ENCODE measurements at places on chromosomes 6 and 20.

DNA sequence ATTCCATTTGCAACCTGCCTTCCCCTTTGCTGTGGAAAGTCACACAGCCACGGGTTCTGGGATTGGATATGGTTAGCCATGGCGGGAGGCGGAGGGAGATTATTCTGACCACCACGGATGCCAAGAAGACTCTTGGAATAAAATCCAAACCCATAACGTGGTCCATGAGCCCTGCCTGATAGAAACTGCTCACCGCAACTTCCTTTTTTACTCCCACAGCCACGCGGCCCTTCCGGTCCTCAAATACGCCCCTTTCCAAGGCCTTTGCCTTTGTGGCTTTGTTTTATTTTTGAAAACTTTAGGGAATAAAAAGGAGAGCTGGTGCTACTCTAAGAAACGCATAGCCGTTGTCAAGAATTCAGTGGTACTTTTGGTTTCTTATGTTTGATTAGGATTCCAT, 602.5 kb upstream of the CDH4 start:
- DNase-seq, result no peak

DNA sequence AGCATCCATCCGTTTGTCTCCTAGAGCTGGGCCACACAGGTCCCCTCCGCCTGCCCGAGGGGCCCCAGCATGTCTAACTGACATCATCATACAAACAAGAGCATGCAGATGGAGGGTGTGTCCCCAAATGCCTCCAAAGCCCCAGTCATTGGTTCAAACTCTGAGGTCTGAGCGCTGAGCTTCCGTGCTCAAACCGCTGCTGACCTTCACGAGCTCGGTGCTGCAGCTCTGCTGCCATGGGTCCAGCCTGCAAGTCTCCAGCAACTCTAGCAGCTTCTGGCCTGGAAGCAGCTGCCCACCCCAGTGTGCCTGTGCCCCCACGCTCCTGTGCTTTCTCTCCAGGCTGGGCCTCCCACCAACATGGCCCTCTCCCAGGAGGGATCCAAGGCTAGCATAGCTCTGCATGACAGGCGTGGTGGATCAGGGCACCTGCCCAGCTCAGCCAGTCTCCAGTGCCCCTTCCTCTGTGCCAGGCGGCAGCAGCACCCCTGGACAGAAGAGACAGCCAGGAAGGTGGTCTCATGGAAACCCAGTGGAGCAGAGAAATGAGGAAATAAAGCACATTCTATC, 131.6 kb upstream of the PMEPA1 start:
- DNase-seq, result no peak

DNA sequence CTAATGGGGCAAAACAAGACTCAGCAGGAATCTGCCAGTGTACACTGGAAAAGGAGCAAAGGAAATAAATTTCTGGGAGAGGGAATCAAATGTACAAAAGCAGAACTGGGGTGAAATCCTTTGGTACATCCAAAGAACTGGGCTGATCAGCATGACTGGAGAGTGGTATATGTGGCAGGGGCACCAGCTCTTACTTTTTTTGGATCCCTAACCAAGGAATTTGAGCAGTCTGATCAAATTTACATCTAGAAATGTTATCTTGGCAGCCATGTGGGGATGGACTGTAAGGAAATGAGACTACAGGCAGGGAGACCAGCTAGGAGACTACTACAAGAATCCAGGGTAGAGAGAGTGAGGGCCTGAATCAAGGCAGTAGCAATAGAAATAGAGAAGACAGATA, 1.2 kb upstream of the ZSCAN31 start:
- DNase-seq, result no peak

DNA sequence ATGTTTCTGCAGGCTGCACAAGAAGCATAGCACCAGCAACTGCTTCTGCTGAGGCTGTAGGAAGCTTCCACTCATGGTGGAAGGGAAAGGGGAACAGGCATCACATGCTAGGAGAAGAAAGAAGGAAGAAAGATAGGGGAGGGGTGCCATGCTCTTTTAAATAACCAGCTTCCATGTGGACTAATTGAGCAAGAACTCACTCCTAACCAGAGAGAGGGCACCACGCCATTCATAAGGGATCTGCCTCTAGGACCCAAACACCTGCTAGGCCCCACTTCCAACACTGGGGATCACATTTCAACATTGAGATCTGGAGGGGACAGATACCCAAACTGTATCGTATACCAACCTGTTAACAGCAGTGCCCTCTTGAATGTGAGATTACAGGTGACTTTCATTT, 46.9 kb upstream of the ARMC2 start:
- DNase-seq, result no peak

DNA sequence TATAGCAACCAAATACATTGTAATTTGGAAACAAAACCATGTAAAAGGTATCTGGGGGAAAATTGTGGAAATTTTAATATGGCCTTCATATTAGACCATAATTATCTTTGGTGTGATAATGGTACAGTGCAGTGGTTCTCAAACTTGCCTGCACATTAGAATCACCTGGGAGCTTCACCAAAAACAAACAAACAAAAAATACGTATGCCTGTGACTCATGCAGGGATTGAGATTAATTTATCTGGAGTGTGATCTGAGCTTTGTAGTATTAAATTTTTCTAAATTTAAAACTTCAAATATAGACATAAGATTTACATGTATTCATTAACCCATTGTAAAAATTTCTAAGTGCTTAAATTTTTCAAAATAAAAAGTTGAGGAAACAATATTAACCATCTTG, 31.5 kb downstream of the ARHGAP18 start:
- DNase-seq, result no peak

- DNase-seq, result no peak
Measured at GRCh38 chr6:159036673-159037072, 8.1 kb downstream of the TAGAP start.

- DNase-seq, result no peak
Measured at GRCh38 chr6:129446272-129447197, 263.4 kb downstream of the ARHGAP18 start.

- DNase-seq, result no peak
Measured at GRCh38 chr6:117389227-117390057, 36.3 kb downstream of the ROS1 start.

GRCh38 chr6:159691133-159691962, 1.7 kb downstream of the SOD2 start:
- DNase-seq, result no peak

DNA sequence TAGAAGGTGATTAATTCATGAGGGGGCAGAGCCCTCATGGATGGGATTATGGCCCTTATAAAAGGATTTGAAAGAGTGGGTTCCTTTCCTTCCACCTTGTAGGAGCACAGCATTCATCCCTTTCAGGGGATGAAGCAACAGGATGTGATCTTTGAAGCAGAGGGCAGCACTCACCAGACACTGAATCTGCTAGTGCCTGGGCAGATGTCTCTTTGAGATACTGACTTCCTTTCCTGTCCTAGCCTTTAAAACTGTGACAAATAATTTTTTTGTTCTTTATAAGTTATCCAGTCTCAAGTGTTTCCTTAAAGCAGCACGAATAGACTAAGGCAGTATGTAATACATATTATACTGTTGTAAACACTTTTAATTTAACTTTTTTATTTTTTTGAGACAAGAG, 538.6 kb upstream of the RNF217 start:
- no peak for DNase-seq

DNA sequence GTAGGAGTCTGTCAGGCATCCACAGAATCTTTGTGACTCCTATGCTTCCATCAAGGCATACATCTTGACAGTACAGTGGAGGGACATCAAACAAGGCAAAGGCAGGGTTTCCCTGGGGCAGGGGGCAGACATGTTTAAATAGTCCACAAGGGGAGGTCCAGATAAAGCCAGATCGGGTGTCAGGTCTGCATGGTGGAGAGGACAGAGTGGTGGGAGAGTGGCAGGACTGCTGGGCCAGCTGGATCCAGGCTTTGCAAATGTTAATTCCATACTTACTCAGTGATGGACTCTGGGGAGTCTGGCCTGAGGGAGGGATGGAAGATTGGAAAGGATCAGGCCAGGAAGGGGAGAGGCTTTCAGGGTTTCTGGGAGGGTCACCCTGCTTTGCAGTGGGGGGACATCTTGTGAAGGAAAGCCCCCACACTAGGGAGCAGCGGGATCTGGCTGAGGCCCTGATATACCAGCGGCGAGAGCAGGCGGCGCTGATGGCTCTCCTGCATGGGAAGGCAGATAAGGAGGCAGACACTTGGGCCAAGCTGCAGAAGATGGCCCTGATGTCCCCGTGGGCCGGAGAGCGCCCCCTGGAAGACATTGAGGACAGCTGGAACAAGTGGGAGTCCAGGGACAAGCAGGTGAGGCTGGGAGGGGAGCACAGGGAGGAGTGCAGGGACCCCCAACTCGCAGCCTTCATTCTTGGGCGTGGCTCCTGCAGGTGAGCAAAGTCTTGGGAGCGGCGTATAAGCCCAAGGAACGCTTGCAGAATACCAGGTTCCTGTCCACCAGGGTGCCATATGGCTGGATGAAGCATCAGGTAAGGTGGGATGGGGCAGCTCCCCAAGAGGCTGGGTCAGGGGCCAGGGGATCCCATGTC, 44.6 kb downstream of the SUN5 start:
- no peak for DNase-seq

DNA sequence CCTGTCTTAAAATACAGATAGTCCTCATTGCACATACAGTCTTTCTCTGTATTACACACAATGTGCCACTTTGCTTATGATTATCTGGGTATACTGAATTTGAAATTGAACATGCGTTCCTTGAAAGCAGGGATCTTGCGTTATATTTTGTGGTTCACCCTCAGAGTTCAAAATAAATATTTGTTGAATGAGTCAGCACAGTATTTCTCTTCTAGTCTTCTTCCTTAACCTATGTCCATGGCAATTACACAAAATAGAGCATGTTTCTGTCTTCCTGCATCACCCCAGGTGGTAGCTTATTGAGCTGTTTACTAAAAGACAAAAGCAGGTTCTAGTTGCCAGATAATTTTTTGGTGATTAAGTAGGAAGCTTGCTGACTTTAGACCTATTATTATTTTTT, 272.9 kb upstream of the FERMT1 start:
- no peak for DNase-seq

DNA sequence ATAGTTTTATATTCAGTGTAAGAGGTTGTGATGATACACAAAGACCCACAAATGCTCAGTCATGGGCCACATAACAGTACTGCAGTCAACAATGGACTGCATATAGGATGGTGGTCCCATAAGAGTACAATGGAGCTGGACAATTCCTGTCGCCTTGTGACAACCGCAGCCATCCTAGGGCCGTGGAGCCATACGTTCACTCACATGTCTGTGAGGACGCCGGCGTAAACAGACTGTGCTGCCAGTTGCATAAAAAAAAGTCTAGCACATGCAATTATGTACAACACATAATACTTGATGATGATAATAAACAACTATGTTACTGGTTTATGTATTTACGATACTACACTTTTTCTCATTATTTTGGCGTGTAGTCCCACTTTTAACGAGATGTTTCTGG, 30.9 kb downstream of the BFSP1 start:
- DNase-seq, result no peak

DNA sequence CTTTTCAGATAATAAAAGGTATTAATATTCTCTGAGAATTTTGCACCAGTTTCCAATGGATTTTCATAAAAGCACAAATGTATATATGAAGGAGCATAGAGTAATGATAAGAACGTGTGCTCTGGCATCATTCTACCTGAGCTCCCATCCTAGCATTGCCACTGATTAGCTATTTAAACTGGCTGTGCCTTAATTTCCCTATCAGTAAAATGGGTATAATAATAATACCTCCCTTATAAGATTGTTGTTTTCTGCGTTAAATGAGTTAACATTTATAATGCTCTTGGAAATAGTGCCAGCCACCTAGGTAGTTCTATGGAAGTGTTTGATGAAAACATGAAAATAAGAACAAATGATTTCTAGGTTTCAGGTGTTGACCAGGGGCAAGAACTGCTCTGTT, 11.2 kb downstream of the ZKSCAN3 start:
- DNase-seq, result no peak

Data from esophagus squamous epithelium (tissue), 5 donors.